Skin of body (tissue), 3 donors: ENCODE measurements at places on chromosomes 3 and 15.

- no peak for DNase-seq
These were observed 6.7 kb upstream of the SLC12A8 start for GRCh38 chr3:125219261-125219701.

DNA sequence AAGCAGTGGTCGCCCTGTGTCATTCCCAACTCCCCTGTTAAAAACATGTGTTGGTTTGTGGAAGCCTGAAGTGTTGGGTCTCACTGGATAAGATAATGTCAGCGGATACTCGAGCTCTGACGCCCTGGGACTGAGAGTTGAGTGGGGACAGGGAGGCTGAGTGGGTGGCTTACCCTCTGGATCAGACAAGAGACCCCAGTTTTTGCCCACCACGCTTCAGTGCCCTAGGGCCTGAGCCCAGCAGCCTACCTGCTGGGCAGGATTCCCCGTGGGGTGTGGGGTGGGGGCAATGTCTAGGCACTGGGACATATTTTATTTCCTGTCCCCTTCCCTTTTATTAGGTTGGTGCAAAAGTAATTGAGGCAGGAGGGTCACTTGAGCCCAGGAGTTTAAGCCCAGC, 75.0 kb downstream of the SMAD6 start:
- DNase-seq, result no peak

DNA sequence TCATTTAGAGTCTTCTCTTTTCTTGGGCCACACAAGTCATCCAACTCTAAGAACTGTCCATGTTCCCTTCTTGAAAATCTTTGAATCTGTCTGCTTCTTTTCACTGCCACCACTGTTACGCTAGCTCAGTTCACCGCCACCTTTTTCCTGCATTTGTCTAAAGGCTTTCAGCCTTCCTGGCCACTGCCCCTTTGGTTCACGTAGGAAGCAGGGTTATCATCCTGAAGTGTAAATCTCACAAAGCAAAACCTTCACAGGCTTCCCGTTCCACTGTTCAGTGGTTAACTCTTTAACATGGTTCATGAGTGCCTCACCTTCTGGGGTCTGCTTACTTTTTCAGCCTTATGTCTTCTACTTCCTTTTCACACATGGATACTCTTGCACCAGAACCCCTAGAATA, 26.3 kb upstream of the CCDC39 start:
- DNase-seq, result no peak

- no peak for DNase-seq
These were observed 24.9 kb downstream of the SIAH2 start for GRCh38 chr3:150737874-150738679.

- DNase-seq, result no peak
These were observed 799 bp downstream of the VPS33B start for GRCh38 chr15:91021516-91022074.

DNA sequence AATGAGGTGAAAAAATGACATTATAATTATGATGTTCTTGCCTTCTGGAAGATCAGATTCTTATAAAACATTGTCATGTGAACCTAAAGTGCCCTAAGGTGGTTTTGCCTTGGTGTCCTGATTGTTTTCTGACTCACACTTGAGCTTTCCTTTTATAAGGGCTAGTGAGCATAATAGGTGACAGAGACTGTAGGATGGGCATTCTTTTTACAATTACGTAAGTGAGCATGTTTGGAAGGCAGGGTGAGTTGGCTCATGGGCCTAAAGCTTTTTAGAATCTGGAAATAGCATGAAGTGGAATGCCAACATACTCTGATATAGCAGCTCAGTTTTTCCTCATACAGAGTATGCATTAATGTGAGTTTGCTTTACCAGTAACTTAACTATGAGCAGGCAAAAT, 41.2 kb downstream of the CRYBG3 start:
- DNase-seq, result no peak

- no peak for DNase-seq
These were observed 178.7 kb upstream of the TLE3 start for GRCh38 chr15:70276401-70276800.

GRCh38 chr15:69400850-69401249, 13.3 kb upstream of the KIF23 start:
- DNase-seq, result no peak

- DNase-seq, result no peak
These were observed 19.7 kb upstream of the DNAJC19 start for GRCh38 chr3:181009225-181009624.

GRCh38 chr3:43531835-43532234, 90.0 kb downstream of the ANO10 start:
- DNase-seq, result no peak

- DNase-seq, result no peak
These were observed 72.9 kb downstream of the MEGF11 start for GRCh38 chr15:66180531-66181097.

- DNase-seq, result no peak
These were observed 121.0 kb downstream of the MTHFS start for GRCh38 chr15:79775821-79776220.
